Neuronal stem cell (in vitro differentiated cells): ENCODE measurements at places on chromosomes 6 and 20.

GRCh38 chr20:38453941-38454340 is 18.7 kb upstream of the RALGAPB start:
- no peak for DNase-seq
- no peak overlapping the region for H3K27ac ChIP-seq
- H3K36me3 ChIP-seq, result peaks cover 25% of the 10 kb centered on the region
- no peak overlapping the region for H3K4me3 ChIP-seq
- H3K27me3 ChIP-seq, result no peaks in the 10 kb centered on the region

DNA sequence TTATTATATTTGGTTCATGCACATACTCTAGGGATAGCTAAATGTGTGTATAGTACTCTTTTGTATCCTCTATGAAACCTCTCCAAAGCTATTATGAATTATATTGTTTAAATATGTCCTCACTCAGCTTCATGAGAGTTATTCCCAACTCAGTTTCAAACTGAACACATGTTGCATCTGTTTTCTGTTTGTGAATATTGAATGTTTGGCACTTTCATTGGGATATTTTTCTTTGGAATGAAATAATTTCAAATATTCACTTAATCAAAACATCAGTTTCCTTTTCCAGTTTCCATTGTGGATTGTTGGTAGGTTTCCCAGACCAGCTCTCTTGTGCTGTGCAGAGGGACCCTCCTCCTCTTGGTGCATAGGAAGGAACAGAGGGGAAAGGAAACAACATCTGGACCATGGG is 46.6 kb downstream of the HDAC2 start:
- no peak overlapping the region for H3K4me3 ChIP-seq
- no peaks in the 10 kb centered on the region for H3K27me3 ChIP-seq

GRCh38 chr20:16368645-16369292 is 204.5 kb downstream of the KIF16B start:
- no peaks in the 10 kb centered on the region for H3K36me3 ChIP-seq
- DNase-seq, result no peak
- H3K27me3 ChIP-seq, result no peaks in the 10 kb centered on the region
- H3K4me1 ChIP-seq, result no peaks in the 10 kb centered on the region

DNA sequence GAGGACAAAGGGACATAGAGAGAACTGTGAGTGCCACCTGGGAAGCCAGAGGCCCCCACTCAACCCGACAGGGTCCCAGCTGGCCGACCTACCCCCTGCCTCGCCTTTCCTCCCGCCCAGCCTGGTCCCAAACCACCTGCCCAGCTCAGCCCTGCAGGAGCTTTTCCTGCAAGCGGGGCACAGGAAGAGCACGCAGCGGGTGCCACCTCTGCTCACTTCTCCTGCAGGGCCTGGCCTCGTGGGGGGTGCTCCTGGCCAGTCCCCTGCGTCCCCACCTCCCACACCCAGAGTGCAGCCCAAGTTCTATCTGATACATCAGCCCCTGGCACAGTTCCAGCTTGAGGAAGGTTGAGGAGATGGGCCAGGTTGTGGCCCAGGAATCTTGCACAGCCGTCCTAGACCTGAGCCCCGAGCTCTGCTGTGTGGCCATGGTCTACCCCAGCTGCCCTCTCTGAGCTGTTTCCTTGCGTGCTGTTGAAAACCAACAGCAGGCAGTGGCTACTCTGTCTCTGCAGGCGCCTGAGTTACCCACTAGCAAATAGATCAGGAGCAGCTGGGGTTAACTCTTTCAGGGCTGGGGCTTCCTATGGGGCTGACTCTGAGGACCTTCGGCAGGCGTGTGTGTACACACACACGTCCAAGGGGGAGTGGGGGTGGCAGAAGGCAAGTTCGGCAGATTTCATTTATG is 1.7 kb downstream of the NECAB3 start:
- H3K27me3 ChIP-seq, result peaks cover under 1% of the 10 kb centered on the region
- no peak for DNase-seq
- H3K27ac ChIP-seq, result no peak overlapping the region
- peaks cover 53% of the 10 kb centered on the region for H3K36me3 ChIP-seq
- H3K4me1 ChIP-seq, result peaks cover 29% of the 10 kb centered on the region
- no peak overlapping the region for H3K4me3 ChIP-seq

GRCh38 chr20:4546342-4546741 is 175.4 kb upstream of the PRND start:
- DNase-seq, result no peak
- no peaks in the 10 kb centered on the region for H3K4me1 ChIP-seq
- no peak overlapping the region for H3K27ac ChIP-seq
- peak overlapping the region; percentile 26 for H3K4me3 ChIP-seq
- no peaks in the 10 kb centered on the region for H3K36me3 ChIP-seq
- no peaks in the 10 kb centered on the region for H3K27me3 ChIP-seq

- H3K4me1 ChIP-seq, result peaks cover 19% of the 10 kb centered on the region
- DNase-seq, result no peak
- no peak overlapping the region for H3K27ac ChIP-seq
- H3K27me3 ChIP-seq, result no peaks in the 10 kb centered on the region
- no peaks in the 10 kb centered on the region for H3K36me3 ChIP-seq
These were observed 262.2 kb downstream of the TAF4 start for GRCh38 chr20:61803416-61803914.

DNA sequence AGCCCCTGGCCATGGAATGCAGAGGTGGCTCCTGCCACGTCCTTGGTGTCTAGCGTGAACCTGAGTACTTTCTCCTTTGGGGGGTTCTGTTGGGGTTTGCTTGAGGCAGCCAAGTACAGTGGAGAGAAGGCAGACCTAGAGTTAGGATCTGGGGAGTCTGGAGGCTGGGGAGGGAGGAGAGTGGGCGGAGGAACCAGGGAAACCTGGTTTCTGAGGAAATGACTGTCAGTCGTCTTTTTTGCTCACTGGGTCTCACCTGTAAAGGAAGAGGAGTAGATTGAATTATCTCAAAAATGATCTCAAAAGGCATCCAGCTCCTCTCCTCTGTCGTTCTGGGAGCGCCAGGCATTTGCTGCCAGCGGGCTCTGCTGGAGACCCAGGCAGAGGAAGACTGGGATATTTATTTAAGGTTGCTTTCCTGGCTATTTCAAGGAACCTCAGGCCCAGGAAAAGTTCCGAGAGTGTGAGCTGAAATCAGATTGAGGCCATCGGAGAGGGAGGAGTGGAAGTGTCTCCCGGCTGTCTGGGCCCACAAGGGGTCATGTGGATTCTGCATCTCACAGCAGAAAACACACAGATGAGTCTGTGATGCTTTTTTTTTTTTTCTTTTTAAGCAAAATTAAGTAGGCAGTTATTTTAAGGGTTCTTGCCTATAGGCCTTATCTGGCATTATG is 16.1 kb downstream of the EPB41L1 start:
- H3K27me3 ChIP-seq, result no peaks in the 10 kb centered on the region
- H3K36me3 ChIP-seq, result peaks cover 17% of the 10 kb centered on the region
- no peak for DNase-seq
- no peak overlapping the region for H3K27ac ChIP-seq

GRCh38 chr6:100001915-100002388 is 7.9 kb upstream of the MCHR2 start:
- H3K4me1 ChIP-seq, result peaks cover 2% of the 10 kb centered on the region
- peak; percentile 31 for DNase-seq
- peaks cover 2% of the 10 kb centered on the region for H3K27me3 ChIP-seq
- no peak overlapping the region for H3K4me3 ChIP-seq

DNA sequence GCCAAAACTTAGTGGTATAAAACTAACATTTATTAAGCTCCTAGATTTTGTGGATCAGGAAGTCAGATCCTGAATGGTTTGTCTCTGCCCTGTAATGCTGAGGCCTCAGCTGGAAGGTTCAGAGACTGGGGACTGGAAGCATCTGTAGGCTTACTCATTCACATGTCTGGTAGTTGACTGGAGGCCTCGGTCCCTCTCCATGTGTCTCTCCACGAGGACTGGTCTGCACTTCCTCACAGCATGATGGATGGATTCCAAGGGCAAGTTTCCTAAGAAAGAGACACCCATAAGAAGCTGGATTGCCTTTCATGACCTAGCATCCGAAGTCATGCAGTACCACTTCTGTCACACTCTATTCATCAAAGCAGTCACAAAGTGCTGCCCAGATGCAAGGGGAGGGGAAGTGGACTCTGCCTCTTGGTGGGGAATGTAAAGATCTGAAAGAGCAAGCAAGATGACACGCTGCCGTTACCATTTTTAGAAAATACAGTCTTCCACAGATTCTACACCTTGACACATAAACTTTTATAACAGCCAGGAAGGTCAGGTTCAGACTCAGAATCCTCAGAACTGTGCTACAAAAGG is 17.2 kb upstream of the MDGA1 start:
- peaks cover 4% of the 10 kb centered on the region for H3K27me3 ChIP-seq
- no peak overlapping the region for H3K27ac ChIP-seq
- no peak for DNase-seq
- H3K36me3 ChIP-seq, result no peaks in the 10 kb centered on the region
- H3K4me1 ChIP-seq, result peaks cover 2% of the 10 kb centered on the region

DNA sequence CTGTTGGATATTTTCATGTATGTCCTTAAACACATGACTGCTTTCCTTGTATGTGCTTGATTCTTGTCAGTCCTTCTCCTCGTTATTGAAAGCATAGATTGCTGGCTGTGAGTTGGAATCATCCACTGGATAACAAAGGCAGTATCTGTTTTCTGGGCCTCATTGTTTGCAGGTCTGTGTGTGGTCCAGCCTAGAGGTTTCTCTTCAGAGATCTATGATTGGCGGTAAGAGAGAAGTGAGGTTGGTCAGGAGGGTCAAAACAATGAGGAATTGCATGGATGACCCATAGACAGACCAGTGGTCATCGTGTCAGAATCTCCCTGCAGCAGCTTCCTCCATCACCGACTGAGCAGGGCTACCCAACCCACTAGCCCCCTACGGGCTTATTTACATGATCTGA is 915.0 kb downstream of the KIF16B start:
- no peak overlapping the region for H3K27ac ChIP-seq
- no peak overlapping the region for H3K4me3 ChIP-seq
- DNase-seq, result peak; percentile 14
- no peaks in the 10 kb centered on the region for H3K36me3 ChIP-seq
- peaks cover 9% of the 10 kb centered on the region for H3K4me1 ChIP-seq
- no peaks in the 10 kb centered on the region for H3K27me3 ChIP-seq

GRCh38 chr20:44254073-44254472 is 7.0 kb downstream of the GDAP1L1 start:
- no peak for DNase-seq
- H3K36me3 ChIP-seq, result peaks cover 1% of the 10 kb centered on the region

DNA sequence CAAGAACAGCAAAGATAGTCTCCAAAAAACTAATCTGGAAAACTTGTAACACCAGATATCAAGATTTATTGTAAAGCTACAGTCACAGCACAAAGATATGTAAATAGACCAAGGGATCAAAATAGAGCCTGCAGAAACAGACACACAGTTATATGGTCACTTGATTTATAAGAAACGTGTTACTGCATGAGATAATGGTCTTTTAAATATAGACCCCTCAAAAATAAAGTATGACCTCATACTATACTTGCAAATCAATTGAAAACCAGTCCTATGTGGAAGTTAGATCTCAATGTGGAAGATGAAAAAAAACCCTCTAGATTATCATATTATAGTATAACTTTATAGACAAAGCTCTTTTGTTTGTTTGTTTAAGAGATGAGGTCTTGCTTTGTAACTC is 247.3 kb upstream of the CNR1 start:
- no peak for DNase-seq
- H3K4me3 ChIP-seq, result no peak overlapping the region
- H3K27me3 ChIP-seq, result no peaks in the 10 kb centered on the region
- H3K27ac ChIP-seq, result no peak overlapping the region
- H3K4me1 ChIP-seq, result no peaks in the 10 kb centered on the region

GRCh38 chr6:30722280-30723112 is 2.3 kb downstream of the TUBB start:
- H3K4me3 ChIP-seq, result peak overlapping the region; percentile 98
- peaks cover 24% of the 10 kb centered on the region for H3K4me1 ChIP-seq
- H3K36me3 ChIP-seq, result peaks cover 40% of the 10 kb centered on the region
- no peak overlapping the region for H3K27ac ChIP-seq
- DNase-seq, result peak; percentile 81

GRCh38 chr6:112939563-112939962 is 592.4 kb downstream of the RFPL4B start:
- no peaks in the 10 kb centered on the region for H3K27me3 ChIP-seq
- no peak overlapping the region for H3K27ac ChIP-seq
- H3K4me3 ChIP-seq, result no peak overlapping the region
- H3K4me1 ChIP-seq, result no peaks in the 10 kb centered on the region
- DNase-seq, result no peak

GRCh38 chr6:111411046-111411445 is 72.0 kb downstream of the REV3L start:
- DNase-seq, result no peak
- no peaks in the 10 kb centered on the region for H3K4me1 ChIP-seq
- no peak overlapping the region for H3K27ac ChIP-seq
- no peaks in the 10 kb centered on the region for H3K36me3 ChIP-seq
- no peaks in the 10 kb centered on the region for H3K27me3 ChIP-seq
- no peak overlapping the region for H3K4me3 ChIP-seq

- no peaks in the 10 kb centered on the region for H3K4me1 ChIP-seq
- no peak overlapping the region for H3K27ac ChIP-seq
- no peak for DNase-seq
- no peaks in the 10 kb centered on the region for H3K36me3 ChIP-seq
These were observed 10.4 kb downstream of the KCNS1 start for GRCh38 chr20:45090481-45090880.

- H3K27ac ChIP-seq, result no peak overlapping the region
- no peak for DNase-seq
- no peak overlapping the region for H3K4me3 ChIP-seq
- H3K36me3 ChIP-seq, result peaks cover 37% of the 10 kb centered on the region
These were observed 16.9 kb downstream of the UCKL1 start for GRCh38 chr20:63939061-63939935.

DNA sequence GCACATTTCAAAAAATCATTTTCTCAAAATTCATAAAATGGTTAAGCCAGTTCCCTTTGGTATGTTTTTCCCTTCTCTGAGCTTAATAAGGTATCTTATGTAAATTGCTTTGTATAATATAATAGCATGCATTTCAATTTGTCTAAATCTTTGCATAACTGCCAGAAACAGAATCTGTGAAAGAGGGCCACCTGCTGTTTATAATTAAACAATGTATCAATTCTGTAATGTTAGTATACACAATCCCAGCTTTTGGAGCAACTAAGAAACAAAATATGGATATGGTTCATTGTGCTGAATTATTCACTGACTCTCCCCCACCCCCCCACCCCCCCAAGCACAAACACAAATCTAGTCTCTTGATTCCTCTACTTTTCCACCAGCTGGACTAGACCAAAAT is 54.8 kb downstream of the GPX5 start:
- no peaks in the 10 kb centered on the region for H3K4me1 ChIP-seq
- H3K27me3 ChIP-seq, result no peaks in the 10 kb centered on the region
- peaks cover 2% of the 10 kb centered on the region for H3K36me3 ChIP-seq
- DNase-seq, result no peak
- no peak overlapping the region for H3K4me3 ChIP-seq
- no peak overlapping the region for H3K27ac ChIP-seq
